Kidney (tissue), 22 donors: ENCODE measurements at places on chromosomes 16 and 17. TPM values are rescaled to one million over a fixed set of nuclear protein-coding genes. Genes with fewer than 3 reads are reported as not detected.
A peak's percentile ranks its signal among the peaks of the same experiment; 100 is the strongest.

GRCh38 chr17:45848868-45849535 lies 4.3 kb downstream of the SPPL2C start:
- no peak for DNase-seq

The ATP2A3 gene
- polyA plus RNA-seq: 9.4 TPM

- no peak for DNase-seq
Measured at GRCh38 chr16:52545898-52546266, 1.1 kb downstream of the TOX3 start.

DNA sequence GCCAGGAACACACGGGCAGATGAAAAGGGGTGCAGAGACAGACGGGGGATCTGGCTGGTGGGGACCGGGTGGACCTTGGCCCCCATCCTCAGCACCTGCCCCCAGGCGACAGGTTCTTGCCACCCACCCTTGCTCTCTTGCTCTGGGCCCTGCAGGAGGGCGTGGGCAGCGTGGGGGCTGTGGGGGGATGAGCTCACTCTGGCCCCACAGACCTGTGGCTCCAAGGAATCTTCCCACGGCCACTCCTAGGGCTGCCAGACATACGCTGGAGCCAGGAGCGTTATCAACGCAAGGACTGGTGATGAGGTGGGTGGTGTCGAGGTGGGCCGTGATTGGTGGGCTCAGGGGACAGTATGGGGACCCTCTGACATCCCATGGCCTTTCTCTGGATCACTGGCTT lies 6.3 kb downstream of the CTRB1 start:
- no peak for DNase-seq

The CD79B gene
- polyA plus RNA-seq: 5.2 TPM

GRCh38 chr16:28210979-28211588 lies 681 bp downstream of the XPO6 start:
- peak; percentile 75 for DNase-seq

DNA sequence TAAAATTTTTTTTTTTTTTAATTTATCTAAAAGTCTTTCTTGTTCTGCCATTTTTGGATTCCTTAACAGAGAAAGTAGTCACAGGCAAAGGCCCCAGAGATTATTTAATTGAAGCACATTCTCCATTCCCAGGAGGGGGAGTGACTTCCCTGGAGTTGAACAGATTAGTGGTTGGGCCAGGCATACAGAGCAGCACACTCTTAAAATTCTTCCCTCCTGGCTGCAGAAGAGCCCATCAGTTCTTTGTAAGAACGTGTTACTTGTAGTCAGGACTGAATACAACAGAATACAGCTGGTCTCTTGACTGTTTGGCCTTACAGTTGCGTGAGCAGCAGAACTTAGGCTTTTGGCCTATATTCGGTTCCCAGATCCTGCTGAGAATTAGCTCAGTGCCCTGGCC lies 1.8 kb downstream of the ALKBH5 start:
- DNase-seq: no peak

DNA sequence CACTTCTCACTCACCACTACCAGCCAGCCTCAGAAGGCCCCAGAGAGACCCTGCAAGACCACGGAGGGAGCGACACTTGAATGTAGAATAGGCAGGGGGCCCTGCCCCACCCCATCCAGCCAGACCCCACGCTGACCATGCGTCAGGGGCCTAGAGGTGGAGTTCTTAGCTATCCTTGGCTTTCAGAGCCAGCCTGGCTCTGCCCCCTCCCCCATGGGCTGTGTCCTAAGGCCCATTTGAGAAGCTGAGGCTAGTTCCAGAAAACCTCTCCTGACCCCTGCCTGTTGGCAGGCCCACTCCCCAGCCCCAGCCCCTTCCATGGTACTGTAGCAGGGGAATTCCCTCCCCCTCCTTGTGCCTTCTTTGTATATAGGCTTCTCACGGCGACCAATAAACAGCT lies 5.1 kb upstream of the PDK2 start:
- DNase-seq: no peak

- DNase-seq: no peak
Measured at GRCh38 chr16:78396046-78396445, 296.6 kb downstream of the WWOX start.

The HEATR9 gene
- not detected for polyA plus RNA-seq

The CDR2L gene
- polyA plus RNA-seq: 12.5 TPM
